ENCODE measurements at places on chromosomes 6 and 20.

DNA sequence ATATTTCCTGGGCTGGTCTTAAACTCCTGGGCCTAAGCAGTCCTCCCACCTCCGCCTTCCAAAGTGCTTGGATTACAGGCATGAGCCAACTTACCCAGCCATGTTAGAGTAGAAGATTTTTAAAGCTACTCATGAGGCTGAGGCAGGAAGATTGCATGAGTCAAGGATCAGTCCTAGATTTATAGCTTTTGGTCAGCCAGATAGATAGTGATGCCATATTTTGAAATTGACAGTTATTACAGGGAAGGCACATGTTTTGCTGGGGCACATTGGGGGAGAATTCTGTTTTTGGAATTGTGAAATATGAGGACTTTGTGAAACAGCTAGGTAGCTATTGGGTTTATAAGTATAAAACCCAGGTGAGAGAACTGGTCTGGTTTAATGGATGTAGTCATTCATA, 40.9 kb downstream of the DOP1A start:
- DNase-seq: no peak

GRCh38 chr6:8743170-8743745, 307.9 kb upstream of the SLC35B3 start:
- no peak for DNase-seq

- DNase-seq: no peak
Measured at GRCh38 chr6:75853806-75854205, 104.8 kb downstream of the MYO6 start.

- no peak for DNase-seq
Measured at GRCh38 chr20:54474046-54474445, 1.3 kb upstream of the DOK5 start.

- DNase-seq: no peak
Measured at GRCh38 chr6:40116832-40117231, 182.6 kb upstream of the MOCS1 start.

- no peak for DNase-seq
Measured at GRCh38 chr6:169800668-169801395, 49.4 kb downstream of the ERMARD start.

GRCh38 chr20:24643731-24644626, 174.6 kb downstream of the SYNDIG1 start:
- no peak for DNase-seq

- peak; percentile 60 for DNase-seq
Measured at GRCh38 chr6:98831057-98831958, 3.1 kb upstream of the POU3F2 start.

Measured in NCI-H748 treated with DMSO at 0.1 percent for 48 hours (cell line).